Left lung (tissue), 14 donors: ENCODE measurements at places on chromosomes 2 and 18.

- DNase-seq = no peak
Observed at GRCh38 chr2:150674283-150674682, 186.8 kb upstream of the RND3 start.

DNA sequence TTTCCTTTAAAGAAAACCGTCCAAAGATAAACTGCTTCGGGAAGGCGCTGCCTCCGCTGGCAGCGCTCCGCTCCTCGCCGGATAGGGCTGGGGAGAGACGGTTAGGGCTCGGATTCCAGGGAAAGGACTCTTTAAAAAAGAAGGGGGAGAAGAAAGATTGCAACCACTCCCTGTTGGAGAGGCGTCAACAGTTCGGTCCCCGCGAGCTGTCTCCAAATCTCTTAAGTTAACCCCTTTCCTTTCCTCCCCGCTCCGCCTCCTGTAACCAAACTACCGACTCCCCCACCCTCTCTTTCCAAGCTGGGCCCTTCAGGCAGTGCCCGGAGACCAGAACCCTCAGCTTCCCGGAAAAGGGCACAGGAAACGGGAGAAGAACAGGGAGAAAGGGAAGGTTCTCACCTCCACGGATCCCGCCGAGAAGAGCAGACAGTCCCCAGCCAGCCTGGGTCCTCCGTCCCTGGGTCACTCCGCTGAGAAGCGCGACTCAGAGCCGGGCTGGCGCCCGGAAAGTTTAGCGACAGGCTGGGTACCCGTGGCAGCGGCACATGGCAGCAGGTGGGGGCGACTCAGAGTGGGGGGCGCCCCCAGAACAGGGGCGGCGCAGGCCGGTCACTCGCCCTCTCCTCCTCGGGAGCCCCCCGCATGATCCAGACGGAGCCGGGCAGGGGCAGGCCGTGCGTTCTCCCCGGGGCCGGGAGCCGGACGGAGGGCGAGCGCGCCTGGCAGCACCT, 675 bp downstream of the FZD5 start:
- no peak for DNase-seq

DNA sequence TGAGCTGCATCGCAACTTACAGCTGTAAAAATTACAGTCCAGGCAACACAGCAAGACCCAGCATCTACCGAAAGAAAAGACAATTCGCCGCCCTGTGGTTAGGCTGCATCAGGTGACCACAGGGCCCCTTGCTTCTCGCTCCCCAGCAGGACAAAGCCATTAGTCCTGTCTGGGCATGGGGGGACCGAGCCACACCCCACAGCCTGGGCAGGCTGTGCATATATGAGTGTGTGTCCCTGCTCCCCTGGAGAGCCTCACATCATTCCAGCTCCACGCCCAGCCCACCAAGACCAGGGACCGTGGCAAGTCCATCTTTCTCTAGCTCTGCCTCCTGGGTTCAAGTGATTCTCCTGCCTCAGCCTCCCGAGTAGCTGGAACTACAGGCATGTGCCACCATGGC, 33.9 kb downstream of the SNORC start:
- DNase-seq = no peak

DNA sequence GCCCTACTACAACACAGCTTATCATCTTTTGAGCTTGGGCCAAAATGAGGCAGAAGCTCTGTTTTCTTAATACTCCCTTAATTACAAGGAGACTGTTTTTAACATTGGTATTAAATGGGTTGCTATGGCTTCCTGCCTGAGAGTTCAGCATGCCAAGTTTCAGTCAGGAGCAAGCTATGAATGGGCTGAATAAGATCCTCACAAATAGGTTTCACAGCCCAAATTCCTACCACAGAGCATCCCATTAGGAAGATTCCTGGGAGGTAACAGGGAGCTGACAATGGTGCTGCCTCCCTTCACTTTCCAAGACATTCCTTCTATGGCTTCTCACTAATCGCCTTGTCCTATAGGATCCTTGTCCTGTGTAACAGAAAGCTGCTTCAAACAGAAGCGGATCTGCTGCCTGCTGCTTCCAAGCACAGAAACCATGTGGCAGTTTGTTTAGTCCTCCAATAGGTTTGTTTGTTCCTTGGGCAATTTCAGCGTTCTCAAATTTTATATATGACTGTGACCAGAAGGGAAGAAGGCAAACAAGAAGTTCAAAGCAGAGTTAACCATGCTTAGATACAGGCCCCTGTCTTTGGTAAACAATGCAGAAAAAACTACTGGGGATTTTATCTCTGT, 70.9 kb downstream of the NCKAP5 start:
- DNase-seq = peak; percentile 30

GRCh38 chr18:12880541-12880910, 3.5 kb downstream of the PTPN2 start:
- DNase-seq = no peak

- no peak for DNase-seq
Observed at GRCh38 chr18:36284268-36284667, 13.2 kb upstream of the FHOD3 start.

- peak; percentile 93 for DNase-seq
Observed at GRCh38 chr2:85772019-85772745, 18.4 kb downstream of the ATOH8 start.

GRCh38 chr2:105723431-105723830, 21.3 kb upstream of the NCK2 start:
- DNase-seq = no peak

DNA sequence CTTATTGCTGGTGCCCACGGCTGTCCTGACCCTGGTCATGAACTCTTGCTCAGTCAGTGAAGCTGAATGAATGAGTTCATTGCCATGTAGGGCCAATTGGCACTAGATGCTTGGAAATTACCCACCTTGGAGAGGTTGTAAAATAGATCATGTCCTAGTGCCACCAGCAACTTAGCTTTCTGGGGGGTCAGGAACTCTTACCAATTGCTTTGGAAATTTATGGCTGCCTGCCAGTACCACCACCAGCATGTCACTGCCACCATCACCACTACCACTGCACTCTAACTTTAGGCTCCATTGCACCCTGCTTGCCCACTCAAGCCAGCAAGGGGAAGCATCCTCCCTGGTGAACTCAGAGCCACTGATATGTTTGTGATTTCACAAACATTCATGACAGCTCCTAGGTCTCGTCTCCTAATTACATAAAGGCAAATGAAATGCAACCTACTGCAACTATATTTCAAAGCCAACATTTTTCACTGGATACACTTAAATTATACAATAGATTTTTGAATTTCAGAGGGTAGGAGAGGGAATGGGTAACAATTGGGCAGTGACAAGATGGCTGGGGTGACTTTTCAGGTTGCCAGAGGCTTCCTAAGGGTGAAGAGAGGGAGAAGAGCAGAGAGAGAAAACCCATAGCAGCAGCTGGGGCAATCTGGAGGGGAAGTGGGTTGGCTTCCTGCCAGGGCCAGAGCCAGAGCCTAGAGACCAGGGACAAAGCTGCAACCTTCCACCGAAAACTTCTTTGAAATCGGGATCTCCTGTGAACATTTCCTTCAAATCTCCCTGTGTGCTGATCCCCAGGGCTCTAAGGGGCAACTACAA, 3.5 kb upstream of the EMILIN1 start:
- peak; percentile 80 for DNase-seq

- no peak for DNase-seq
Observed at GRCh38 chr18:23451491-23451890, 1.6 kb upstream of the RIOK3 start.

DNA sequence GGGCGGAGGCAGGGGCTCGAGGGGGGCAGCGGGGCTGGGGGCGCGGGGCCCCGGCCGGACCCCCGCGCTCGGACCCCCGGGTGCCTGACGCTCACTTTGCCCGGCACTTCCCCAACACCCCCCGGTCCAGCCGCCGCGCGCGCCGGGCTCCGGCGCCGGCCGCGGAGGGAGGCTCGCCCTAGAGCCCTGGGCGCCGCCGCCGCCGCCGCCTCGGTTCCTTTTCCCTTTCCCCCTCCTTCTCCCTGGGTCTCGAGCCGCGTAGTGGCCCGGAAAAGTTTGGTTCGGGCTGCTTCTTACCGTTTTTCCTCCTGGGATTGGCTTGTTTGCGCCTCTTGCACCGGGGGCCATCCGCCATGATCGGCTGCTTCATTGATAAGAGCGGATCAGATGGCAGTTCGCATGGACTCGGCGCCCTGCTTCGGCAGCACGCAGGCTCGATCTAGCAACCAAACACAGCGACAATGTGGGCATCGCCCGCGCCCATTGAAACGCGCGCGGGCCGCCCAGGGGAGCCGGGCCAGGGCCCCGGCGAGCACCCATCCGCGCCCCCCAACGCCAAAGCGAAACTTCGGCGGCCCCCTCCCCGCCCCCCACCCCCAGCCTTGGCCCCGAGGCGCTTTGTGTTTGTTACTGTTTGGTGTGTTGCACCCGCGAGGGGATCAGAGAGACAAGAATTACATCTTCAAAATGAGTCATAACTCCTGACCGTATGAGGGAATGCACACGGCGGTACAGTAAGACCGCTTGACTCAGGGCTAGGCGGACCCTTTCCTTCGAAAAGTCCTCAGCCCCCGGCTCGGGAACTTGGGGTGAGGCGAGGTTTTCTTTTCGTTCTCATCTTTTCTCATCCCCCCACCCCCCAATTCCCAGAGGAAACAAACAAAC, 2.7 kb downstream of the ZEB2 start:
- peak; percentile 92 for DNase-seq

DNA sequence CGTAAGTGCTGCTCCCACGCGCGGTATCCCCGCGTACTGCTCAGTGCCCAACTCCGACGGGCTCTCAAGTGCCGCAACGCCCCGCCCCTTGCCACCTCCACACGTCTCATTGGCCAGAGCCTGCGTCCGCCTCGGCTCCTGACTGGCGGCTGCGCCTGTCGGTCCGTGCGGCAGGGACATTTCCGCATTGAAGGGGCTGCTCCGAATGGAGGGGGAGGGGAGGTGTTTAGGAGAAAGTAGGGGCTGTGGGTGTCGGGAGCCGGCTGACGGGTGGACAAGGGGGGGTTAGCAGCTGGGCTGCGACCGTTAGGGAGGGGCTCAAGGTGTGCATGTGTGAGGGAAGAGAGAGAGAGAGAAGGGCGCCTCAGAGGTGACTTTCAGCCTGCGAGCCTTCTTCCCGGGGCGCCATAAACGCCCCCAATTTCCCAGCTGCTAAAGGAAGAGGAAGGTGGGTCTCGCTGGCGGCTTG, 877 bp upstream of the UGP2 start:
- DNase-seq = peak; percentile 98

GRCh38 chr18:76951456-76952247, 129.3 kb downstream of the ZNF236 start:
- DNase-seq = no peak

- no peak for DNase-seq
Observed at GRCh38 chr2:128195435-128195984, 104.5 kb downstream of the UGGT1 start.

GRCh38 chr2:108917526-108917925, 71.5 kb downstream of the EDAR start:
- no peak for DNase-seq

DNA sequence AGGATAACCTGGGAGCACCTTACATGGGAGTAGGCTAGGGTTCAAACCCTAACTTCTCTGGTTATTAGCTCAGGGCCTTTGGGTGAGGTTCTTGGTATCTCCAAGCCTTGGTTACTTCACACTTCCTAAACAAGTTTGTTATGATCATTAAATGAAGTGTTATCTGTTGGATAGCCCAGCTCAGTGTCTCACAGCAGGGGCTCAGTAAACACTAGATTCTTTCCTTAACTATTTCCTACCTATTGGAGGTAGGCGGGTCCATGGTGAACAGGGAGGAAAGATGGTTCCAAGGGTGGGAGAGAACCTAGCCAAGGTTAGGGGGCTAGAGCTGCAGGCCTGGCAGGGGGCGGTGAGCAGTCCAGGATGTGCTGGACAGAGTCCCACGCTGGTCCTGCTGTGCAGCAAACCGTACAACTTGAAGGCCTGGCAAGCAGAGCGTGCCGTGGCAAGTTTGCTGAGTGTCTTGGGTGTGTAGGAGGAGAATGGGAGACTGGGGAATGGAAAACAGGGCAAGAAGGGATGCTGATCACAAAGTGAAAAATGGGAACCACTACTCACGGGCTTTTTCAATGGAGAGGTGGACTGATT, 259.1 kb downstream of the PRKCE start:
- DNase-seq = no peak

GRCh38 chr2:190477661-190478454, 56.7 kb downstream of the NEMP2 start:
- no peak for DNase-seq

DNA sequence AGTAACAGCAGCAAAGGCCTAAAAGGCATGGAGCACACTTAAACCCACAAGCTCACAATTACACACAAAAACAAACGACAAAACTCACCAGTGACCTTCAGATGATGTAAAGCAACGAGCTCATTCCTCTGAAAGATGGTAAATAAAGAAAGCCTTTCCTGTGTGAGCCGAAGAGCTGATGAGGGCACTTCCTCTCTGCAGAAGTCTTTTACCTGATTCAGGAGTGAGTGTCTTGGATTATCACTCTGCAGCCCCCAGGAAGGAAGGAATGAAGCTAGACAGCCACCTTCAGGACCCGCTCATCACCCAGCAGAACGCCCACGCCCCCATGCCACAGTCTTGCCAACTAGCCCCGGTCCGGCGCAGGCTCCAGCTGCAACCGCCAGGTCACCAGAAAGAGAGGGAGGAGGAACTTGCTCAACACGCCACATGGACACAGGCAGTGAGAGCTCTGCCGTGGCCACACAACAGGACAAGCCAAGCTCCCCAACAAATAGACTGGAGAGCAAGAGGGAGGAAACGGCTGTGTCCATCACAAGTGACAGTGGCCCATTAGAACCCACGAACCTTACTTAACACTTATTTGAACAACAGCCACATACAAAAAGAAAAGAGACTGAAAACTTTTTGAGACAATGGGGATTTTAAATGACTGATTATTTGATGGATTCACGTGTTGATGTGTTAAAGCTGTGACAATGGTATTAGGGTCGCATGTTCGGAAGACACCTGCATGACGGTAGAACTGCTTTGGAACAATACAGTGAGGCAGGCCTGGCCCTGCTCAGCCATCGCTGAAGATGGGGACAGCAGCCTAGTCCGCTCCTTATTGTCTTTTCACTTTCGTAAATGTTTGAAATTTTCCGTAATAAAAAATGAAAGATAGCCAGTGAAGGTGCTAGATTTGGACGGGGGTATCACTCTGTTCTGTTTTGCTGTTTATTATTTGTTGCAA, 127.3 kb downstream of the HDAC4 start:
- DNase-seq = no peak

GRCh38 chr2:210366675-210367080, 51.7 kb upstream of the MYL1 start:
- DNase-seq = no peak

GRCh38 chr2:231928901-231929725, 2.9 kb upstream of the NPPC start:
- DNase-seq = peak; percentile 20
